Activated CD4-positive, alpha-beta T cell treated with anti-CD3 and anti-CD28 coated beads for 48 hours (primary cell): ENCODE measurements at places on chromosomes 7 and 10.

DNA sequence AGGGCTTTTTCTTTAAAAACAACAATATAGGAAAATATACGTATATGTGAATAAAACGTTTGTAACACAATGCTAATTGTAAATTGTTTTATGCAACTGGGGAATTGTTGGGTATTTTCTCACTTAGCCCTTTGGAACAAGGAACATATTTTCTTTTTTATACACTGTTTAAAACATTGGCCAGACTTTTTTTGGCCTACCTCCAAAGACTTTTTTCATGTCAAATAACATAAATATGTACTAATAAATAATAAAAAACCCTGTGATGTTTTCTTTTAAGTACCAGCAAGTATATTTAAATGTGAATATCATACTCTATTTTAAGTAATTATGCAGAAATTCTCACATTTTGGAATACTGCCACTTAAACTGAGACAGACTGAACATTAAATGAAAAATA is 15.7 kb downstream of the TMEM106B start:
- no peak for DNase-seq

- DNase-seq: no peak
Observed at GRCh38 chr7:85454904-85455303, 268.0 kb upstream of the SEMA3D start.

GRCh38 chr7:115106316-115106715 is 184.4 kb downstream of the MDFIC start:
- DNase-seq: no peak

GRCh38 chr10:121610798-121611323 is 12.6 kb upstream of the FGFR2 start:
- no peak for DNase-seq

- DNase-seq: no peak
Observed at GRCh38 chr10:130882906-130883305, 428.6 kb downstream of the TCERG1L start.

DNA sequence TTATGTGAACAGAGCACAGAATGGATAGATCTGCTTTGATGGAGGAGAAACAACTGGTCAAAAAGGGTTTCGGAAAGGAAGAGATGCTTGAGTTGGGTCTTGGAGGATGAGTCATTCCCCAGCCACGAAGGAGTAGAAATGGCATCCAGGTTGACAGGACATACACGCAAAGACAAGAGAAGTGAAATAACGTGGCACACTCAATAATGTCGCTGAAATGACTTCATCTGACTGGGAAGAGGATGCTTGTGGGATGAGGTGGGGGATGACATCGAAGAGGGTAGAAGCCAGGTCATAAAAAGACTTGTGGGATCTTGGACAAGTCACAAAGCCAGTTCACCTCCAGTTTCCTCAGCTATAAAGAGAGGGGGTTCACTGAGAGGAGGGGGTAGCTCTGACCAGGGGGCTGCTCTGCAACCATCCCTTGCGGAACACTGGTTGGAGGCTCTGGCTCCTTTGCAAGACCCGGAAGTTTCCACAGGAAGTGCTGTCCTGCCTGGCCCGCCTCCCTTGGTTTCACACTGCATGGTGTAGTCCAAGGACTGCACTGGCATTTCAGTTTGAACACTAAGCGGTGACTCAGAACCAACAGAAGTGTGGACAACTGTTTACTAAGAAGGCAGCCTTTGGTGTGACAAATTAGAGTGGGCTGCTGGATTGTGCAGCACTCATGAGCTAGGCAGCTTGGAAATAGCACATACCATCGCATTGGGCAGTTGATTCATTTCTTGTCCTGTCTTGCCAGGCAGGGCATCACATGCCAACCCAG is 189.9 kb upstream of the ADO start:
- peak; percentile 54 for DNase-seq

GRCh38 chr7:150378853-150379440 is at the start of gene ZNF775:
ZNF775 (plus strand) TSS chr7:150379330; CDS start chr7:150388471, 9,141 bp downstream.
- peak; percentile 94 for DNase-seq

- no peak for DNase-seq
Observed at GRCh38 chr10:1464881-1465417, 272.4 kb downstream of the ADARB2 start.

- peak; percentile 7 for DNase-seq
Observed at GRCh38 chr7:71131256-71132126, 453 bp upstream of the GALNT17 start.

DNA sequence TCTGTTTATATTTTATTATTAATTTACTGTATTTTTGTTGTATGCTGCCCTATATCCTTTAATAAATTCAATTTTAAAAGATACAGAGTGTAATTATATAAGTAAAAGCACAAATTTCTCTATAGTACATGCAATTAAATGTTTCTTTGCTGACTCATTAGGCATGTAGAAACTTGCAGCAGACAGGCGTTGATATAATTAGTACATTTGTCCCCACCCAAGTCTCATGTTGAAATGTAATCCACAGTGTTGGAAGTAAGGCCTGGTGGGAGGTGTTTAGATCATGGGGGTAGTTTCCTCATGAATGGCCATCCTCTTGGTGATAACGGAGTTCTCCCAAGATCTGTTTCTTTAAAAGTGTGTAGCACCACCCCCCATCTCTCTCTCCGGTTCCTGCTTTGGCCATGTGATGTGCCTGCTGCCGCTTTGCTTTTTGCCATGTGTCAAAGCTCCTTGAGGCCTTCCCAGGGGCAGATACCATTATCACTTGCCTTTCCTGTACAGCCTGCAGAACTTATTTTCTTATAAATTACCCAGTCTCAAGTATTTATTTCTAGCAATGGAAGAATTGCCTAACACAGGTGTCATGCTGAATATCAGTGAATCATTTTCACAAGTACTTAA is 63.7 kb downstream of the TSPAN12 start:
- DNase-seq: no peak

- DNase-seq: no peak
Observed at GRCh38 chr10:63209705-63210104, 76.6 kb downstream of the NRBF2 start.
